ENCODE measurements at places on chromosomes 2 and 18.

GRCh38 chr18:39485696-39486095, 1920.1 kb upstream of the CELF4 start:
- H3K27ac ChIP-seq, result no peak overlapping the region
- H3K4me3 ChIP-seq, result no peak overlapping the region
- no peak for DNase-seq
- no peaks in the 10 kb centered on the region for H3K36me3 ChIP-seq

- no peak overlapping the region for H3K27ac ChIP-seq
- H3K4me3 ChIP-seq, result no peak overlapping the region
- peaks cover 2% of the 10 kb centered on the region for H3K27me3 ChIP-seq
- H3K36me3 ChIP-seq, result no peaks in the 10 kb centered on the region
Measured at GRCh38 chr2:187566266-187566665, 12.0 kb upstream of the TFPI start.

DNA sequence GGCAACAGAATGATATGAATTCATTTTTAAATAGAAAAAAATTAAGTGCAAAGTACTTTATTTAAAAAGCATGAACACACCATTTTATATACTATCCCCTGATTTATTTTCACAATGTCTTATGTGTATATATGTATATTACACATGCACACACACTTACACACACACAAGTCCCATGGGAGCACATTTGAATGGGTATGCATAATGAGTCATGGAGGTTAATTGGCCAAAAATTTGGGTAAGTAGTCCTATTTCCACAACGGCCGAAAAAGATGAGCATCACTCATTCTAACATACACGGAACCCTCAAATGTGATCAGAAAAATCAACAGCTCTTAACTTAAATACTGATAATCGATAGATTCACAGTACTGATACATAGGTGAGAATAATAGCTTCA, 97.4 kb upstream of the NABP1 start:
- H3K27ac ChIP-seq, result no peak overlapping the region
- H3K36me3 ChIP-seq, result no peaks in the 10 kb centered on the region
- no peaks in the 10 kb centered on the region for H3K4me1 ChIP-seq
- H3K27me3 ChIP-seq, result no peaks in the 10 kb centered on the region
- no peak for DNase-seq
- H3K4me3 ChIP-seq, result no peak overlapping the region

- no peaks in the 10 kb centered on the region for H3K4me1 ChIP-seq
- peaks cover 12% of the 10 kb centered on the region for H3K27me3 ChIP-seq
- H3K36me3 ChIP-seq, result peaks cover 7% of the 10 kb centered on the region
Measured at GRCh38 chr2:20925265-20925889, 102.5 kb upstream of the LDAH start.

- no peak for DNase-seq
- peaks cover 2% of the 10 kb centered on the region for H3K4me1 ChIP-seq
- H3K36me3 ChIP-seq, result peaks cover 2% of the 10 kb centered on the region
Measured at GRCh38 chr2:23414106-23414505, 29.1 kb downstream of the KLHL29 start.

- no peaks in the 10 kb centered on the region for H3K36me3 ChIP-seq
- no peaks in the 10 kb centered on the region for H3K4me1 ChIP-seq
- peaks cover 6% of the 10 kb centered on the region for H3K27me3 ChIP-seq
- H3K4me3 ChIP-seq, result no peak overlapping the region
Measured at GRCh38 chr2:179692043-179692442, 169.4 kb downstream of the ZNF385B start.

- no peak overlapping the region for H3K4me3 ChIP-seq
- no peak overlapping the region for H3K27ac ChIP-seq
- H3K27me3 ChIP-seq, result peaks cover 23% of the 10 kb centered on the region
- no peak for DNase-seq
Measured at GRCh38 chr2:102313950-102314349, 2.6 kb downstream of the IL1RL1 start.

DNA sequence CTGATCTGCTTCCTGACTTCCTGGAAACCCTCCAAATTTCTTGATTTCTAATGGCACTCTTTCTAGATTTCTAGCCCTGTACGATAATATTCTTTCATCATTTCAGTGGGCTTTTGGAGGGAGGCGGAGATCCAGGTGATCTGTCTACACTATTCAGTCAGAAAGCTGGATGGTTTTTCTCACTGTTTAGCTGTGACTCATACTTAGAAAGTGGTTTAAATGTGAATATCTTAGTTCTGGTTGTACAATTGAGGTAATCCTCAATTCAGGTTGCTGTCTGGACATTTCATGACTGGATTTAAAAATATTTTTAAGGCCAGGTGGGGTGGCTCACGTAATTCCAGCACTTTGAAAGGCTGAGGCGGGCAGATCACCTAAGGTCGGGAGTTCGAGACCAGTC, 20.8 kb downstream of the SEH1L start:
- no peak for DNase-seq
- no peak overlapping the region for H3K27ac ChIP-seq
- peaks cover 27% of the 10 kb centered on the region for H3K36me3 ChIP-seq
- peaks cover 7% of the 10 kb centered on the region for H3K4me1 ChIP-seq
- H3K4me3 ChIP-seq, result no peak overlapping the region

DNA sequence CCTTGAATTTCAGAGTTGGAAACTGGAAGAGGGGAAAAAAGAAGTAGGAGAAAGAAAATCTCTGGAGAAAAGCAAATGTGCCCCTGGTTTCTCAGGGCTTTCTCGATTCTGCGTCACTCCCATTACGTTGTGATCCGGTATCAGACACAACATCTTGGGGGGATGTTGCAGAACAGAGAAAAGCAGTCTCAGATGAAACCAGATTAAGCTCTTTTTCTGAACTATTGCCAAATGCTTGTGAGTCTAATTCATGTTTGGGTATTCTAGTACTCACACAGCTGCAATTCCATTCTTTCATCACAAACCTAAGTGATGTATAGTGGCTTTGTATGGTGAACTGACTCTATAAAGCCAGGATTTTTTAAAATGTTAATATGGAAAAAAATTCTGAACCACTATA, 233.2 kb downstream of the TCF4 start:
- H3K4me1 ChIP-seq, result peaks cover 10% of the 10 kb centered on the region
- no peak overlapping the region for H3K27ac ChIP-seq
- peaks cover 8% of the 10 kb centered on the region for H3K36me3 ChIP-seq
- no peak for DNase-seq
- no peak overlapping the region for H3K4me3 ChIP-seq
- no peaks in the 10 kb centered on the region for H3K27me3 ChIP-seq

DNA sequence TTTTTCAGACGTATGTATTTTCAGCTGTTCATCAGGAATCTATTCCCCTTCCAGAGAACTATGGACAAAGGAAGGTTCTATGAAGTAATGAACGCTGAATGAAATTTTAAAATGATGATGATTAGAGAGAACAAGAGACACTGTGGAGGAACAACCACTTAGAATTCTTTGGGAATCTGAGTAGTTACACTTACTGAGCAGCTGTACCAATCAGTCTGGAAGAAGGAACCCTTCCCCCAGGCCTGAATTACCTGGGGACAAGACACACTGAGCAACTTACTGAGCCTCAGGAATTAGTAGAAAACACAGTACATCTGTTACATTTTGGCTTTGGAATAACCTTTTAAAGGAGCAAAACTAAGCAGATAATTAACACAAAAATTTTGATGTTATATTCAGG, 1.9 kb downstream of the MSTN start:
- no peaks in the 10 kb centered on the region for H3K4me1 ChIP-seq
- no peak for DNase-seq
- no peak overlapping the region for H3K27ac ChIP-seq
- no peaks in the 10 kb centered on the region for H3K27me3 ChIP-seq

- H3K4me1 ChIP-seq, result no peaks in the 10 kb centered on the region
- no peaks in the 10 kb centered on the region for H3K27me3 ChIP-seq
- H3K27ac ChIP-seq, result no peak overlapping the region
- DNase-seq, result no peak
- no peak overlapping the region for H3K4me3 ChIP-seq
- no peaks in the 10 kb centered on the region for H3K36me3 ChIP-seq
Measured at GRCh38 chr2:33891616-33892015, 292.5 kb upstream of the FAM98A start.

GRCh38 chr2:16525265-16525887, 140.3 kb downstream of the CYRIA start:
- no peak overlapping the region for H3K27ac ChIP-seq
- H3K4me3 ChIP-seq, result no peak overlapping the region
- H3K36me3 ChIP-seq, result no peaks in the 10 kb centered on the region
- DNase-seq, result no peak
- H3K27me3 ChIP-seq, result peaks cover 23% of the 10 kb centered on the region
- no peaks in the 10 kb centered on the region for H3K4me1 ChIP-seq

DNA sequence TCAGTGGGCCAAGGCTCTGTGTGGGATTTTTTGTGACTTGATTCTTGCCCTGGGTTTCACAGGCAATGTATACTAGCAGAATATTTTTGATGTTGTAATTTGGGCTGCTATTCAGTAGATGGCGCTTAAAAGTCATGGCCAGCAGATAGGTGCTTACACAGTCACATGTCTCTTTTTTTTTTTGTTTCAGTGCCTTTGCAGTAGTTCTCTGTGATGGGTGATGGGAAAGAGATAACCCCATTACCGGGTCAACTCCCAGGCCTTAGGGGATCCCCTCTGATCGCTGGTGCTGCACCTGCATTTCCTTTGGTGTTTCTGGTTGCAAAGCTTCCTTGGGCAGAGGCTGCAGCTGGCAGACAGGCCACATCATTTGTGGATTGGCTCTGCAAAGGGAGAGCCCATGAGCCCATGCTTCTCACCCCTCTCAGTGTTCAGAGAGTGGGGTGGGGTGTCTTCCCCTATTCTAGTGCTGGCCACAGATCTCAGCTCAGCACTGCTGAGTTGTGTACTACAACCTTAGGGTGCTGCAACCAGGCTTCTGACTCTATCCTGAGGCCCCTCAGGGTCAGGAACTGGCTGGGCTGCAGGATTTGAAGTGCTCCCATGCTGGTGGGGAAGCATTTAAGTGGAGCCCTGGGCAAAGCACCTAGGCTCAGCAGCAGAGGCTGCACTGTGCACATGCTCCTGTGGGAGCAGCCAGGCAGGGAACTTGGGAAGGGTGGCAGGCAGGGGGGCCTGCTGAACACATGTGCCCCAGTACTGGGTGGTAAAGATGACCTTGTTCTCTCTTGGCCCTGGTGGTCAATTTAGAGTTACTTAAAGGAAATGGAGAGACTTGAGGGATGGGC, 219.8 kb upstream of the SPHKAP start:
- no peak overlapping the region for H3K27ac ChIP-seq
- H3K27me3 ChIP-seq, result no peaks in the 10 kb centered on the region
- H3K4me3 ChIP-seq, result no peak overlapping the region
- no peak for DNase-seq
- no peaks in the 10 kb centered on the region for H3K4me1 ChIP-seq

DNA sequence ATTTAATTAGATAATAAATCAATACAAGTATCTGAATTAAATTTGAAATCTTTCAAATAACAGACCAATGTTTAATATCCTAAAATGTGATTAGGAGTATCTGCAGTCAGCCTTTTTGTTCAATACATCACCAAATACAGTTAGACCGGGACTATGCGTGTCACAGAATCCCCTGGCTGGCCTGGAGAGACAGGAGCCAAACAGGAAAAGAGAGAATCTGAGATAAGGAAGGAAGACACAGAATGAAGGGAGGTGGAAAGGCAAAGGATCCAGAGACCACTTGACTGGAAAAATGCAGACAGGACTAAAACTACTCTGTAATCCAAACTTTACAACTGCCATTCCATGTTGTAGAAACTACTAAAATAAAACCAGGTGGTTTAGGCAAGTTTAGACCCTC, 66.3 kb downstream of the SIGLEC15 start:
- H3K27me3 ChIP-seq, result no peaks in the 10 kb centered on the region
- no peaks in the 10 kb centered on the region for H3K4me1 ChIP-seq
- no peak overlapping the region for H3K27ac ChIP-seq
- peaks cover 29% of the 10 kb centered on the region for H3K36me3 ChIP-seq

GRCh38 chr2:169091256-169091655, 21.9 kb downstream of the DHRS9 start:
- H3K27me3 ChIP-seq, result peaks cover 2% of the 10 kb centered on the region
- DNase-seq, result no peak
- H3K4me3 ChIP-seq, result no peak overlapping the region
- H3K4me1 ChIP-seq, result no peaks in the 10 kb centered on the region
- no peaks in the 10 kb centered on the region for H3K36me3 ChIP-seq
- H3K27ac ChIP-seq, result no peak overlapping the region

DNA sequence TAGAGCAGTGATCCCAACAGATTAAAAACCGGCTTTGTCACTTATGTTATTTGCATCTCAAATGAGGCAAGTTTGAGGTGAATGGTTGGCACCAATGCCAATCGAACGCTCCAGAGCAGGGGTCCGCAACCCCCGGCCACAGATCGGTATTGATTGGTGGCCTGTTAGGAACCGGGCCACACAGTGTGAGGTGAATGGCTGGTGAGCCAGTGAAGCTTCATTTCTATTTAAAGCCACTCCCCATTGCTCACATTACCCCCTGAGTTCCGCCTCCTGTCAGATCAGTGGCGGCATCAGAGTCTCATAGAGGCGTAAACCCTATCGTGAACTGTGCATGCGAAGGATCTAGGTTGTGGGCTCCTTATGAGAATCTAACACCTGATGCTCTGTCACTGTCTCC, 132.0 kb downstream of the TMEM182 start:
- H3K27me3 ChIP-seq, result peaks cover 2% of the 10 kb centered on the region
- H3K27ac ChIP-seq, result no peak overlapping the region
- H3K36me3 ChIP-seq, result no peaks in the 10 kb centered on the region
- DNase-seq, result no peak
- H3K4me3 ChIP-seq, result no peak overlapping the region

GRCh38 chr2:126796931-126797621, 101.6 kb upstream of the TEX51 start:
- no peaks in the 10 kb centered on the region for H3K4me1 ChIP-seq
- no peak overlapping the region for H3K4me3 ChIP-seq

DNA sequence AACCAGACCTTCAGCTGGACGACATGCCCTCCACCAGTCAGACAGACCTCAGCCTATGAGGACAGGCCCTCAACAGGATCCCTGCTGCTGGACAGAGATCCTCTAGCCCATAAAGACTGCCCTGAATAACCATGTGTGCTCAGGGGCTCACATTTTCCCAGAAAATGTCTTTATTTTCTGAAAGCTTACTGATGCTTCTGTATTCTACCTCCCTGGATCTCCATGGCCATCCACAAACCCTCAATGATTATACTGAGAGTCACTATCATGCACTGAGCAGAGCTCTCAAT, 1.8 kb upstream of the PTPN18 start:
- H3K4me1 ChIP-seq, result peaks cover 25% of the 10 kb centered on the region
- no peak overlapping the region for H3K27ac ChIP-seq
- no peaks in the 10 kb centered on the region for H3K36me3 ChIP-seq
- H3K27me3 ChIP-seq, result no peaks in the 10 kb centered on the region
- no peak overlapping the region for H3K4me3 ChIP-seq

GRCh38 chr2:65231892-65232477, 4.4 kb downstream of the ACTR2 start:
- H3K4me3 ChIP-seq, result peak overlapping the region; percentile 50
- peaks cover 28% of the 10 kb centered on the region for H3K4me1 ChIP-seq
- H3K27ac ChIP-seq, result peak overlapping the region; percentile 92
